NCI-H510A treated with DMSO at 0.1 percent for 48 hours (cell line): ENCODE measurements at places on chromosomes 5 and 9.

- DNase-seq: no peak
These were observed 58.4 kb downstream of the OR2K2 start for GRCh38 chr9:111271481-111272080.

DNA sequence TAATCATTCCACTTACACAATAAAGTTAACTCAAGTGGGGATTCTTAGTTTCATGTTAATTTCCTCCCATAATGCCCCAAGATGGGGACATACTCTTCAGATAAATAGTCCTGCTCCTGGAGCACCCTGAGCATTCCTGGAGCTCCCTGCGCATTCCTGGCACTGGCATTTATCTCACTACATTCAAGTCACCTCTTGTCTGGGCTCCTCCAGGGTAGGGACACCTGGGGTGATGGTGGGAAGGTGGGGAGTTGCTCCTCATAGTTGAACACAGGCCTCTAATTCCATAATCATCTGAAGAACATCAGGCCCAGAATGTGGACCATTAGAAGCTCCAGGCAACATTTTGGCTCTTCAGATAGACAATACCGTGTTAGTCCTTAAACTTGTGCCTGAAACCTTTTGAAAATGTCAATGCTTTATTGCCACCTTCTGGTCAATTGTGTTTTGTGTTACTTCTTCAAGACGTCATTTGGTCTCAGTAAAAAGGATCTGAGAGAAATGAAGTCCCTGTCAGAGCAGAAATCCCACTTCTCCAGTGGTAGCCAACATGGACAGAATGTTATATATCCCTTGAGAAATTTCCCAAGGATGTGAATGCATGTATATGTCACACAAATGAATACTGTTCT is 14.2 kb upstream of the AGGF1 start:
- no peak for DNase-seq

GRCh38 chr5:113652161-113652560 is 138.7 kb downstream of the YTHDC2 start:
- DNase-seq: no peak

GRCh38 chr9:126519660-126520420 is 93.9 kb upstream of the LMX1B start:
- DNase-seq: no peak

GRCh38 chr5:68683632-68684036 is 410.2 kb upstream of the SLC30A5 start:
- DNase-seq: no peak

- DNase-seq: no peak
These were observed 792.4 kb upstream of the C9orf72 start for GRCh38 chr9:28365728-28366127.

DNA sequence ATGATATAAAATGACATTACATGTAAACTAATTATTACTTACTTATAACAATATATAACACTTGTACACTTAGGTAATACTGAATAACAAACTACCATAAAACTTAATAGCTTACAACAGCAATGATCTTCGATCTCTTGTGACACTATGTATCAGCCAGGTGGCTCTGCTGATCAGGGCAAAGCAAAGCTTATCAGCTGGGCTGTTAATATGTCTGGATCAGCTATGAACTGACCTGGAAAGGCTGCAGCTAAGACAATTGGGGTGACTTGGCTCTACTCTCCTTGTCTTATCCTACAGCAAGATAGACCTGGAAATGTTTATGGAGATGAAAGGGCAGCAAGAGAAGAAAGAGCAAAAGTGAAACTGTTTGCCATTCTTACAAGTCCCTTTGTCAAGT is 511.3 kb downstream of the TLR4 start:
- no peak for DNase-seq

- no peak for DNase-seq
These were observed 346.9 kb downstream of the KDM4C start for GRCh38 chr9:7104625-7105024.

DNA sequence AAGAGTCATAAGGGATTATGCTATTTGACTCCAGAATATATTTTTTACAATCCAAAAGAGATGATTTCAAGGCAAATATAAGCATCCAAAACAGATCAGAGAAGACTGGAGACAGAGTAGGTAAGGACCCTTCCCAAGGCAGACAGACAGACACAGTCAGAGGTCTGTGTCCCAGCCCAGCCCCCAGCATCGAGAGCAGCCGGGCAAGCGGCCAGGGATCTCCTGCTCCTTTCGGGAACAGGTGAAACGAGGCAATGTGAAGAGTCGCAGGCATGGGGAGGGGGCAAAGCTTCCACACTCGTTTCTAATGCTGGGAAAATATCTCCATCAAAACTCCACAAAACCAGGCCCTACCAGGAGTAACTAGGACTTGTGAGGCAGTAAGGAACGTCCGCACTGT is 5.8 kb downstream of the PAEP start:
- no peak for DNase-seq

GRCh38 chr9:6955251-6955921 is 197.6 kb downstream of the KDM4C start:
- DNase-seq: peak; percentile 50

GRCh38 chr9:9603345-9603744 is 1009.5 kb downstream of the PTPRD start:
- no peak for DNase-seq

DNA sequence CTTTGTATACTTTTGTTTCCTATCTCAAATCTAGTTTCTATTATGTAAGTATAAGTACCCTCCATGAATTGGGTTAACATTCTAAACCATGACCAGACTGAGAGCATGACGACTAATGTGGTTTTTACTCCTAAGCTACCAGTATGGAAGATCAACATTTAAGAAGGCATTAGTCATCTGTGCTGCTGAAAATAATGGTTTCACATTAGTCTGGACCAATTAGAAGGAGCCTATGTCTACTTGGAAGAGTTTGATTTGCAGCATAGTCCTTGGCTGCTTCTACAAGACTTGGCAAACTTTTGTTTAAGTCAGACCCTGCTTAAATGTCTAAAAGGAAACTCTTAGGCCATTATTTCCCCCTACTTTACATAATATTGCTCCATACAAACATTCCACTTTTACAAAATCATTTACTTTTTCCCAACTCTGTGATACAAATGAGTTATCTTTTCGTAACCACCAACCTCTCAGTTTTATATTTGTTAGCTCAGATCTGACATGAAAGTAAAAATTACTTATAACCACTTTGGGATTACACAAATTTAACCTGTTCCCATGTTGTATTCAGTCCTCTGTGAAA is 186.7 kb downstream of the COMMD10 start:
- no peak for DNase-seq

GRCh38 chr5:40754381-40755092 is 1.2 kb downstream of the TTC33 start:
- peak; percentile 22 for DNase-seq
